ENCODE measurements at places on chromosomes 11 and 22.
A peak's percentile ranks its signal among the peaks of the same experiment; 100 is the strongest.

DNA sequence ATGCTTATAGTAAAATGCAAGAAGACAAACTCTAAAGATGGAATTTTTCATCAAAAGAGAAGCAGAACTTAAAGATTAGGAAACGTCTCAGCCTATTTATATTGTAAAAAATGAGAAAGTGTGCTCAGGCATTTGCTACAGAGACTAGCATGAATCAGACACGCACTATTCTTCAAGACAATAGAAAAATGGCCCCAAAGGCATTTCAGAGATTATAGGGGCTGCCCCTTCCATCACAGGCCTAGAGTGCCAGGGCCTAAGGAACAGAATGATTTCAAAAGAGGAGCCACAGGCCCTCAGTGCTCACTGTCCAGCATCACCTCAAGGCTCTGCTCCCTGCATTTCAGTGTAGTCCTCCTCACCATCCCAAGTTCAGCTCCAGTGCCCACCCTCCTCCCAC is 27.5 kb downstream of the TNKS1BP1 start:
- no peak for DNase-seq

GRCh38 chr11:96199563-96200025 is 143.4 kb downstream of the MAML2 start:
- DNase-seq: peak; percentile 17

DNA sequence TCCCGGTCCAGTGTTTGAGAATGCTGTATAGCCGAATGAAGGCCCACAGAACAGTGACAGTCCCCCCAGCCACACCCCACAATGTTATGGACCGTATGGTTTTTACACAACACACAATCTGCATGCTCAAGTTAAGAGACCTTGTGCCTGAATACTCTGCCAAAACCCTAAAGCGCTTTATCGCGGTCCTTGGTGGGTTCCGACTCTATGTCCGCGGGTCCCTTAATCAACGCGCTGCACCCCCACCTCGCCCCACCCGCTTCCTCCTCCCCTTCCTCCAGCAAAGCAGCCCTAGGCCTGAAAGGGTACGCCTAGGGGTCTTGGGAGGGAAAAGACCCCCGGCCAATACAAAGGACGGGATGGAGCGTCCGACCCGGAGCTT is 442 bp downstream of the COPB1 start:
- DNase-seq: no peak

GRCh38 chr22:35172442-35172841 is 84.9 kb upstream of the HMGXB4 start:
- no peak for DNase-seq

DNA sequence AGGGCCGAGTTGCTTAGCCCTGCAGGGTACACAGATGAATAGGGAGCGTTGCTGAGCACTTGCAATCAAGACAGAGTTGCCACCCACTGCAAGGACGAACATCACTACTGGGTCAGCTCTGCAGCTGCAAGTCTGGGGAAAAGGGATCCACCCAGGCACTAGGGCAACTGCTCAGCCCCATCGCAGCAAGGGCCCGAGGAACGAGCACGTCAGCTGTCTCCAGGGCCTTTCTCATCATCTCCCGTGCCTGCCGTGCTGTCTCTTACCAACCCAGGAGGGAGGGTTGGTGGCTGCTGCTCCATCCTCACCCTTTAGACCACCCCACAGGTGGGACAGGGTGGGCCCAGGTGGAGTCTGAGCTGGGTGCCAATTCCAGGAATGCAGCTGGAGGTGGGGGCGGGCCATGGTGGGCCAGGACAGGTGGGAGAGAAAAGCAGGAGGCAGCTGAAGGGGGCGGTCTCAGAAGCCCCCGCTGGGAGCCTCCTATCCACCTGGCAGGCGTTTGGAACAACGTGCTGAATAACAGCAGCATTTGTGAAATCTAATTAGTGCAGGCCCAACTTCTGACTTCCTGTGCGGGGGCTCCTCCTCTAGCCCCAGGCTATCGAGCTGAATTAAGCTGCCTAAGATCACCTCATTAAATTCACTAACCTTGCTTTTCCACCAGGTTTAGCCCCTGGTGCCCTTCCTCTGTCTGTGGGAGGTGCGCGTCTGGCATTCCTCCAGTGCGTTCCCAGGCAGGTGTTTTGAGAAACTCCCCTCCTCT is 252.5 kb downstream of the ST3GAL4 start:
- no peak for DNase-seq

DNA sequence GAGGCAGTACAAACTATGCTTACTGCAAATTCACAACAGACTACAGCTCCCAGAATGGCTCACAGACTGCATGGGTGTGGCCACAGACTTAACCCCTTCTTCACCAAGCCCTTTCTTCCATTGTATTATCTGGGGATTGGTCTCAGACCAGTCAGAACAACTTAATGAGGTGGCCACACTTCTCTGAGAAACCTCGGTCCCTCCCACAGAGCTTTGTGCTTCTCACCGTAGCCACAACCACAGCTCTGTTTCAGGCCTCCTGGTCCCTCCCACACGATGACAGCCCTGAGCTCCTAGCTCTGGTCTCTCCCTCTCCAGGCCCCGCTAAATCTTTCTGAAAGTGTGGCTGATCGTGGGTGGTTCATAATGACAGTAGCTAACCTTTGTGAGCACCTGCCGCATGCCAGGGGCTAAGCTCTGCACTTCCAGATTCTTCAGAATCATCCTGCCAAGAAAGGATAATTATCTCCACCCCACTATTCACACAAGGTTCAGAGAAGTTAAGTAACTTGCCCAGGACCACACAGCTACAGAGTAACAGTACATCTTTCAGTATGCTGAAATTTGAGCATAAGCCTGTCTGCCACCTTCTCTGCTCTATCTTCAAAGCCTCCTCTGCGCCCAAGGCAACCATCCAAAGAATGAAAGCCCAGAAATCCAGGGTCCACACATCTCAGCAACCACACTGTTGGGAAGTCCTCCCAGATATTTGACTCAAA is 5.4 kb downstream of the PDE2A start:
- no peak for DNase-seq

DNA sequence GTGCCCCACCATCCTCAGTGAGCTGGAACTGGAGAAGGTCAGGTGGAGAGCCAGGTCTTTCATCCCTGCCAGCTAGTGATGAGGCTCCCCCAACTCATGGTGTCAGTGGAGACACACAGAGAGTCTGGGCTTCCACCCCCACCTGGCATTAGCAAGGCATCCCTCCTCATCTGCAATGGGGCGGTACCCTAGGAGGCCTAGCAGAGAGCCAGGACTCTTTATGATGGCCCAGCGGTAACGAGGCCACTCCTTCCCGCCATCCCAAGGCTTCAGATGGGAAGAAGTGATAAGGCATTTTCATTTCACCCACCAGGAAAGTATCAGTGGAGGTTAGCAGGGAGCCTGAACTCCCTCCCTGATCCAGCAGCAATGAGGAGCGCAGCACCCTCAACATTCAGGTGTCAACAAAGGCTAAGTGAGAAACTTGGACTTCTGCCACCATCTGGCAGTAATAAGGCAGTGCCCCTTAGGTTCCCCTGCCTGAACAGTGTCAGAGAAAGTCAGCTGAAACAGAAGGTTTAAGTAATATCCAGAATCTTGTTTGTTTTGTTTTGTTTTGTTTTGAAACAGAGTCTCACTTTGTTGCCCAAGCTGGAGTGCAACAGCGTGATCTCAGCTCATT is 40.5 kb upstream of the FBLN1 start:
- no peak for DNase-seq

DNA sequence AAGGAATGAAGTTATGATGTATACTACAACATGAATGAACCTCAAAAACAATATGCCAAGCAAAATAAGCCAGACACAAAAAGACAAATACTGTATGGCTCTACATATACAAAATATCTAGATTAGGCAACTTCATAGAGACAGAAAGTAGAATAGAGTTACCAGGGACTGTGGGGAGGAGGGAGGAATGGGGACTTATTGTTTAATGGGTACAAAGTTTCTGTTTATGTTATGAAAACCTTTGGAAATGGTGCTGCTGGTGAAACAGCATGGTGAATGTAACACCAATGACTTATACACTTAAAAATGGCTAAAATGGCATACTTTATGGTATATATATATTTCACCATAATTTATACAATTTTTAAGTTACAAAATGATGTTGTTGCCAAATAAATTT is 4.1 kb downstream of the AQP11 start:
- DNase-seq: no peak

GRCh38 chr11:29447821-29448220 is 569.0 kb downstream of the KCNA4 start:
- no peak for DNase-seq

GRCh38 chr11:876545-876944 is 33.9 kb downstream of the TSPAN4 start:
- no peak for DNase-seq

DNA sequence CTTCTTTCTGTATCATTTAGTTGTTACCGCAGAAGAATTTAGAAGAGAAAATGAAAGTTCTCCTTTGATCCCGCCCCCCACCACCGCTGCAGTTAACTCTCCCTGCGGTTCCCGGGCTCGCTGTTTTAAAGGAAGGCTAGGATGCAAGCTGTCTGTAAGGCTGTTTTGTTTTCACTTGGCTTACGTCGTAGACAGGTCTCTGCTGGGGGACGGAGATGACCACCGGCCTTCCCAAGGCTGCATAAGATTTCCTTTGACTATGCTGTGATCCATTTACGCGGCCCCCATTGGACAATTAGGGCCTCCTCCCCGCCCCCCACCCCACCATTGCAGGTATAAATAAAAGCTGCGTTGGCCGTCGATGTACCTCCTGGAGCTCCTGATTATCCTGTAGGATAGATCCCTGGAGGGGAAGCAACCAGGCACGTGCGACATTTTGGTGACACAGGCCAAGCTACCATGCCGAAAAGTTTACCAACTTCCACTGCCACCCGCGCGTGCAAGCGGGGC is 1.4 kb upstream of the CPT1A start:
- DNase-seq: no peak

DNA sequence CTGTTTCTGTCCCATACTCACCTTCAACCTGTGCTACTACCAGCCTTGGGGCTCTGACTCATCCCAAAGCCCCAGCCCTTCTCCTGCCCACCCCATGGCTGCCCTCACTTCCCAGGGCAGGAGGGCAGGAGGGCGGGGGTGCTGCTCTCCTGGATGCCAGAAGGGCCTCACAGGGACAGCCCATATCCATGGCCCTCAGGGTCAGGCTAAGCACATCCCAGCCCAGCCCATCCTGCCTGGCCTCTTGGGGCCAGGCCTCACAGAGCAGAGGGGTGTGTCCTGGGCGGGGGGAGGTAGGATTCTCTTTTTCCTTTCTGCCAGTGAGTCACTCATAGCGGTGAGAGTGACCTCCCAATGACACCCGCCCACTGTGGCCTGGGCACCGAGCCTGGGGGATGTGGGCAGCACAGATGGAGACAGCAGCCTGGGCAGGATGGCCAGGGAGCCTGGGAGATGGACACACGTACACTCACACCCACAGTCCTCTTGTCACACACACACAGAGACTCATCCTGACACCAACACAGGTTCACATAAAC is 2.4 kb downstream of the LTBP3 start:
- DNase-seq: no peak

GRCh38 chr11:78231962-78232501 is 43.3 kb downstream of the USP35 start:
- DNase-seq: no peak

GRCh38 chr11:104526006-104526405 is 362.1 kb upstream of the PDGFD start:
- DNase-seq: no peak

- no peak for DNase-seq
These were observed 9.7 kb upstream of the PIWIL4 start for GRCh38 chr11:94557421-94557820.

- no peak for DNase-seq
These were observed 378.8 kb downstream of the DCDC1 start for GRCh38 chr11:30990625-30991296.

- DNase-seq: no peak
These were observed 34.4 kb downstream of the ARVCF start for GRCh38 chr22:19981961-19982920.

DNA sequence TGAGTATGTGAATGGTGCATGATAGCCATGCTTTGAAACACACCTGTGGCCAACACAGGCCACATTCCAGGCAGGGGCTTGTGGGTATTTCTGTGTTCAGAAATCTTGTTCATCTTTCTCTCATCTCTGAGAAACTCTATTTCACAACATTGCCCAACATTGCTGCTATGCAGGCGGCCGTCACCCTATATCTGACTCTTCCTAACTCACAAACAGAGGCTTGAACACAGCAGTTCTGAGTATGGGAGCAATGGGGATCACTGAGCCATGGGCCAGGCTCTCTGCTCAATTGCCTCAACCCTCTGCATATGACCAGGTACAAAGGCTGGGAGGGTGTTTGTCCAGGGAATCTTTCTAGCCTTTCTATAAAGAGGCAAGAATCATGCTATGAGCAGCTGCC is 259.9 kb downstream of the BUD13 start:
- no peak for DNase-seq

- no peak for DNase-seq
These were observed 3.5 kb downstream of the MYO7A start for GRCh38 chr11:77131560-77131959.

DNA sequence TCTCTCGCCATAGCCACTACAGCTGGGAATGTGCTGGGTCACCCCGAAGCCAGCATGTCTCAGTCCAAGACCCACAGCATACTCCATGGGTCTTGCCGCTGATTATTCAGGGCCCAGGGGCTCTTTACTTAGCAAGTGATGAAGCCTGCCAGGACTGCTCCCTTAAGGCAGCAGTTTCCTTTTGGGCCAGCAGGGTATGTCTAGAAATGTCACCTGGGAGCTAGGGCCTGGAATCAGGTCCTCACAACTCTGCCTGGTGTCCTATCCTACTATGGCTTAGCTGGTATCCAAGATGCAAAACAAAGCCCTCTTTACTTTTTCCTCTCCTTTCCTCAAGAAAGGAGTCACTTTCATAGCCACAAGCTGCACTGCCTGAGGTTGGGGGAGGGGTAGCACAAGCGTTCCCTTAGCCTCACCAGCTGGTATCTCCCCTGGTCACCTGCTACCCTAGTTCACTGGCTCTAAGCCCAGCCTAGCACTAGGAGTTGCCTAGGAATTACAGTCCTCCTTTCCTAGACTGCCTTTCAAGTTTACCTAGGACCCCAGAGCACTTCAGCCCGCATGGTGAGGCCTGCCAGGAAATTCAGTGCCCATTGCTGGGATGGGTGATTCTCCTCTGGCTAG is 22.6 kb upstream of the NCR3LG1 start:
- DNase-seq: no peak

- no peak for DNase-seq
These were observed 6.0 kb upstream of the DEUP1 start for GRCh38 chr11:93324500-93324899.

DNA sequence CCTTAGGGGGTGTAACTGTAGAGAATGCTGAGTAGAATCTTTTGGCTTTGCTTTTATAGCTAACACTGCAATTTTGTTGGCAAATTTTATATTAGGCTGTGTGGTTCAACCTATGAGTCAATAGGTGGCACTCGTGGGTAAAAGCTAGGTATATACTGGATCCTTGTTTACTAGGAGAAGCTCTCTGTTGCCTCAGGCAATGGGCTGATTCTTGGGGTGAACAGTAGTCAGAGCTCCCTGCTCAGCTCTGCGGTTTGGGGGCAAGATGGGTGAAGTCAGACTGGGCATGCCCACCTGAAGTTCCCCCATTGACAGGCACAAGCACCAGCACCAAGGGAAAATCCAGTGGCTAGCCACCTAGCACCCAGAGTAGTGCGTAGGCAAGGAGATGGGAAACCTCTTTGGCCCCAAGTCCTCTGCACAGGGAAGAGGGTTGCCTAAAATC is 238.7 kb downstream of the FAM181B start:
- no peak for DNase-seq

Data from stimulated activated CD4-positive, alpha-beta T cell treated with anti-CD3 and anti-CD28 coated beads, Interleukin-1b, Interleukin-23, amount 100 ng/mL, for 1 hour (primary cell).